ENCODE measurements at places on chromosomes 16 and 17.

- no peak for DNase-seq
Measured at GRCh38 chr16:26189536-26189935, 497.8 kb downstream of the HS3ST4 start.

DNA sequence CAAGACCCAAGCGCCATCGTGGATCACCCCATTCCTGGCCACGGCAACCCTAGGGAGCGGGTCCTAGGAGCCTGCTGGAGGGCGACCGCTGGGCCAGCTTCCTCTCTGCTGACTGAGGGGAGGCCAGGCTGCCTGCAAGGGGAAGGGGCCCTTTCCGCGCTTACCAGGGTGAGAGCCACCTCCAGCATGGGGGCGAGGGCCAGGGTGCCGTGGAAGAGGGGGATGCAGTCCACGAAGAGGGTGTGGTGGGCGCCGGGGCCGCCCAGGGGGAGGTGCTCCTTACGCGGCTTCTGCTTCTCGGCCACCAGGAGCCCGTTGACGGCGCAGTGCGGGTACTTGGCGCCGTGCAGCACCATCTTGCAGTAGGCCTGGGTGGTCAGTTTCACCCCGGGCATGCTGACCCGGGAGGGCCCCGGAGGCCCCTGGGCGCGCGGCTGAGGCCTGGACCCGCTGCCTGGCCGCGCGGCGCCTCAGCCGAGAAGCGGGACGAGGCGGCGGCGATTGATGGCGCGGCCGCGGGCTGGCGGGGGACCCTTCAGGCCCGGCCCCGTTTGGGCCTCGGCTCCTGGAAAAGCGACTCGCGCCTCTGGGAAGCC, 345 bp downstream of the EMC8 start:
- no peak for DNase-seq

DNA sequence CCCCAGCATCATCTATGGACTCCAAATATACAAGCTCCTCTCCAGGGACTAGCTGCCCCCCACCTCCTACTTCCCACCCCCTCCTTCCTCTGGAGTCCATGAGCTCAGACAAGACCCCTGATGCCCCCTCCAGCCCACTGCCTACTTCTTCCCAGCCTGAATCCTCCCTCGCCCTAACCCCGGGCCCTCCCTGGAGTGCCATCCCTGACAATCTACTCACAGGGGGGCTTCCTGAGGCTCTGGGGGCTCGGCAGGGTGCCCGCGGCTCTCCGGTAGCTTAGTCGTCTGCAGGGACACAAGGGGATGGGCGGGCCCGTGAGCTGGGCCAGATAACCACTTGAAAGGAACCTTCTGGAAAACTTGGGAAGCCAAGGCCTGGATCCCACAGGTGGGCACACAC, 15.1 kb downstream of the MPP3 start:
- no peak for DNase-seq

DNA sequence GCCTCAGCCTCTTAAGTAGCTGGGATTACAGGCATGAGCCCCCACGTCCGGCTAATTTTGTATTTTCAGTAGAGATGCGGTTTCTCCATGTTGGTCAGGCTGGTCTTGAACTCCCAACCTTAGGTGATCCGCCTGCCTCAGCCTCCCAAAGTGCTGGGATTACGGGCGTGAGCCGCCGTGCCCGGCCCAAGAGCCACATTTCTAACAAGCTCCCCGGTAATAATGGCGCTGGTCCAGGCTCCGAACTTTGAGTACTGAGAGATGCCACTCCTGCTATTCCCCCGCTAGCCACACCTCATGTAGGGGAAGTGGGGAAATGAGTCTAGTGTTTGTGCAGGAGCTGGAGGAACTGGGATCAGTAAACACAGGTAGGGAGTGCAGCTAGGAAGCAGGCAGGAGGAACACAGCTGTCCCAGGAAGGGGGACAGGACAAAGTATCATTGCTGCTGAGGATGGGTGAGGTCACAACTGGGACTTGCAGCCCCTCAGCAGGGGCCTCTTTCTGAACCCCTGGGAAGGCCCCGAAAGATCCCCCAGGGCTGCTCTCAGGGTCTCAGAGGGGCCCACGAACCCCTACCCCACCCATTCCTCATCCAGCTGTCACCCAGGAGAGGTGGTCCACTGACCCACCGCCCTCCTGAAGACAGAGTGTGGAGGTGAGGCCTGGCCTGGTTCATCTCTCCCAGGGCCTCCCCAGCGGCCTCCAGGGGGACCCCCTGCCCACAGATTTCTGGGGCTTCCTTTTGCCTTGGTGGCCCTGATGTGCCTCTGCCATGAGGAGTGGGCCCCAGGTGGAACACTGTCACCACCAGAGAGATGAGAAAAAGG, 3.7 kb upstream of the KREMEN2 start:
- DNase-seq, result no peak

DNA sequence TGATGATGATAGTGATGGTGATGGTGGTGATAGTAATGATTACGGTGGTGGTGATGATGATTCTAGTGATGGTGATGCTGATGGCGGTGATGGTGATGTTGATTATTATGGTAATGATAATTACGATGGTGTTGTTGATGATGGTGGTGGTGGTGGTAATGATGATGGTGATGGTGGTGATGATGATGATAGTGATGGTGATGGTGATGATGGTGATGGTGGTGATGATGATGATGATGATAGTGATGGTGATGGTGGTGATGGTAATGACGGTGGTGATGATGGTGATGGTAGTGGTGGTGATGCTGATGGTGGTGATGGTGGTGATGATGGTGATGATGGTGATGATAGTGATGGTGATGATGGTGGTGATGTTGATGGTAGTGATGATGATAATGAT, 370.0 kb downstream of the CDH13 start:
- no peak for DNase-seq

DNA sequence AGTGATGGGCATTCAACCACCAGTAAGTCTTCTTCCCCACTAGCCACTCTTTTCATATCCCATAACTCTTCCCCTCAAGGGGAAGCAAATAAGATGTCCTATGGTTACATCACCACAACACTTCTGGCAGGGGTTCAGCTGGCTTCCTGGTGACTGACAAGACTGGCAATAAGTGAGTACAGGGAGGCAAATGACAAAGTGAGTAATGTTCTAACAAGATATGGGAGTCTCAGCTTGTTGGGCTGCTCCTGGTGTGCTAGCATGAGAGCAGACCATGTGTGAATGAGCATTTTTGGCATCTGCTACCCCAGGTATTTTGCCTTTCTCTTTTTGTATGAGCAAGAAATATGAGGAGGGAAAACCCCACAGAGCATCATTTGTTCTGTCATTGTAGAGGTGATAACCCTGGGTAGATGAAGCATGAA, 9.9 kb downstream of the TMIGD1 start:
- DNase-seq, result peak; percentile 10

DNA sequence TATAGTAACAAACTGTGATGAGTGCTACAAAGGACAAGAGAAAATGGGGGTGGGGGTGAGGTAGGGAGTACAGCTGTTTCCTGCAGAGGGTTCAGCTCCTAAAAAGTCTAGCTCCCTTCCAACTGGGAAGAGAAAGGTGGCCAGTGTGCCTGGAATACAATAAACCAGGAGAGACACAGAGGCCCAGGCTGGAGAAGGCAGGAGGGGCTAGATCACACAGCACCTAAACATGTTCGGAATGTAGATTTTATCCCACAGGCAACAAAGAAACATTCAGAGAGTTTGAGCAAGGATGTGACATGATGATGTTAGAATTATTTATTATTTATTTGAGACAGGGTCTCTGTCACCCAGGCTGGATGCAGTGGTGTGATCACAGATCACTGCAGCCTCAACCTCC, 10.2 kb downstream of the TEX2 start:
- DNase-seq, result no peak

DNA sequence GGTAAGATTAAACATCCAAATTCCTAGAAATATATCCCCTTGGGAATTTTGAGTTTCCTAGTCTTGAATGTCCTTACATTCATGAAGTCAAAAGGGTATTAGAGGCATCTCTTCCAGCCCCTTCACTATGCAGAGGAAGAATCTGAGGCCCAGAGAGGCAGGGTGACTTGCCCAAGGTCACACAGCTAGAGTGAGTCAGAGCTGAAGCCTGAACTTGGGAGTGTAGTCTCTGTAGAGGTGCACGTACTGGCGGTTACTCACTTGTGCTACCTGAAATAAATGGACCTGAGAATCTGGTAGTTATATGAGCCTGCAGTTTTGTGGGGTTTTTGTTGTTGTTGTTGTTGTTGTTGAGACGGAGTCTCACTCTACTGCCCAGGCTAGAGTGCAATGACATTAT, 164.0 kb downstream of the XYLT1 start:
- no peak for DNase-seq

- no peak for DNase-seq
Measured at GRCh38 chr16:82700541-82701235, 73.9 kb downstream of the CDH13 start.

DNA sequence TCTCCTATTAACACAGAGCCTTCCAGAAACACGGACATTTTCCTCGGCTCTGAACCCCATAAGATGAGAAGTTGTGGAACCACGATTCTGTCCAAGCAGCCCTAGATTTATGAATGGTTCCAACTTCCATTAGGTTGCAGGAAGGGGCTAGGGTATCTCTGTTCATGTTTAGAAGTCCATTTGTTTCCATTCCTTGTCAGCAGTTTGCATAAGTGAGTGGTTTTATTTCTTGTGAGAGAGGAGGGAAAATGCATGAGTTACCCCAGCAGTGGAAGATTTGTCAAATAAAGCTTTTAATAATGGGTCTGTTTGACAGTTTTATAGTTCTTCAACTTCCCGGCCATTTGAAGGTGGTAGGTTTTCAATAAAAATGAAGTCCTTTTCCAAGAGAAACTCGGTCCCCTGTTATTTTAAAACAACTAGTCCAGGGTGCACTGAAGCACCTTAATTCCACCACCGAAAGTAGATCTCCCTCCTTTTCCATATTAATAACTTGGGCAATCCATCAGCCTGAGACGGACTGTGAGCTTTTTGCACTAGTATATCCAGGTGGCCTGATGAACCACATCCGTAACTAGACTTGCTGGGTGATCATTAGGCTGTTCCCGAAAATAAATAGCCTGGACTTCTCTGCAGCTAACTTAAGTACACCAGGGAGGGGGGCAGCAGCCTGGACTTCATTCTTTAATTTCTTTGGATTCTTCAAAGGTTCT, 181.3 kb downstream of the TMEM114 start:
- no peak for DNase-seq

- no peak for DNase-seq
Measured at GRCh38 chr17:13520899-13521572, 80.7 kb downstream of the HS3ST3A1 start.

DNA sequence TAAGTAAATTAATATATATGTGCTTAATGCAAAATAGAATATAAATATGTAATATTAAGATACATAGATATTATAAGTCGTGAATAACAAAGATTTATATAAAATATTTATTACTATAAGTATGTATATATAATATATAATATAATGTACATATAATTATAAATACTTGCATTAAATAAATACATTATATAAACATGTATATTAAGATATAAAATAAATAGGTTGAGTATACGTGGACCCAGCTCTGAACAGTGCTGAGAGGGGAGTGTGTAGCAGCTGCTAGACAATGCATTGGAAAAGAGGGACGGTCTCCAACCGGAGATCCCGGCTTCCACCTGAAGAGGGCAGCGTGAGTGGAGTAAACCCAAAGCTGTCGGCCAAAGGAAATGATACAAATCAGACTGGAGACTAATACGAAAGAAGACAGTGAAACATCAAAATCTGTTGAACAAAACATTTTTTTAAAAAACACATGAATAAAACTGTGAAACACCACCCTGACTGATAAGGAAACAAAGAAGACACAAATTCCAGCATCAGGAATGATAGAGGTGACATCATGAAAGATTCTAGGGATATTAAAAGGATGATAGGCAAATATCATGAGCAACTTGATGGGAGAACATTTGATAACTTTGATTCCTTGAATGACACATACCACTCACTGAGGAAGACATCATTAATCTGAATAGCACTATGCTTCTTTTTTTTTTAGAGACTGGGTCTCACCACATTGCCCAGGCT, 125.4 kb upstream of the CHMP6 start:
- DNase-seq, result peak; percentile 25

- no peak for DNase-seq
Measured at GRCh38 chr17:29059281-29059680, 16.3 kb downstream of the PIPOX start.
